ENCODE measurements at places on chromosomes 13 and 19. TPM values are rescaled to one million over a fixed set of nuclear protein-coding genes. Genes with fewer than 3 reads are reported as not detected.

- peaks cover 11% of the 10 kb centered on the region for H3K27me3 ChIP-seq
- H3K36me3 ChIP-seq: peaks cover 17% of the 10 kb centered on the region
- H3K4me3 ChIP-seq: peak overlapping the region; percentile 95
- peak; percentile 95 for DNase-seq
- H3K4me1 ChIP-seq: no peaks in the 10 kb centered on the region
These were observed 12.8 kb downstream of the LTBP4 start for GRCh38 chr19:40613690-40614621.

DNA sequence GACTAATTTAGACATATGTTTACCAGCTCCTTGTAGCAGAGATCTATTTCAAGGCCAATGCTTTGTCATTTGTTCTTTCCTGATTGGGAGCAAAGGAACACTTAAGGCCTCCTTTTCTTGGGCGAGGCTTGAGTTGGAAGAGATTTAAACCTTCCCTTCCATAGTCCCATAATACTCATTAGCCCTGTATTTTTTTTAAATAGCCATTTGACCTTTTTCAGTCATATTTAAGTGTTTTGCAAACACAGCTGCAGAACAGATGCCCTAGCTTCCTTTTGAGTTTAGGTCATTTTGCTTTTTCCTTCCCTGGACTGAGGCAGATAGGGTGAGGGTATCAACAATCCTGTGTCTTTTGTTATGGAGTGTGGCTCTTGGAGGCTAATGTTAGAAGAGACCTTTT is 198.3 kb downstream of the NBEA start:
- H3K27me3 ChIP-seq: no peaks in the 10 kb centered on the region
- DNase-seq: no peak
- H3K36me3 ChIP-seq: no peaks in the 10 kb centered on the region
- no peak overlapping the region for H3K4me3 ChIP-seq
- no peak overlapping the region for H3K27ac ChIP-seq

DNA sequence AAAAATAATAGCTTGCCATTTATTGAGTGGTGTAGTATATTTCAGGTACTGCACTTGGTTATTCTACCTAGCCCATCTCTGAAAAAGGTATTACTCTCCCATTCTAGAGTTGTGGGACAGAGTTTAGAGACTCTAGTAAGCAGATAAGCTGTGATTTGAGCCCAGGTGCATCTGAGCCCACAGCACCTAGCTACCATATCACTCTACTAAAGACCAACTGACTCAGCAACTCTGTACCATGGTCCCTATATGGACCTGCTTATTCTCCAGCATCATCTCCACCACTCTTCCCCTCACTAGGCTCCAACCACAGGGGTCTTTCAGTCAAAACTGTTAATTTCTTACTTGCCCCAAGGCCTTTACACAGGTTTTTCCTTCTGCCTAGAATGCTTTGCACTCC is 64.4 kb downstream of the UBL3 start:
- no peak overlapping the region for H3K4me3 ChIP-seq
- H3K27ac ChIP-seq: no peak overlapping the region
- no peaks in the 10 kb centered on the region for H3K36me3 ChIP-seq
- H3K27me3 ChIP-seq: no peaks in the 10 kb centered on the region
- no peaks in the 10 kb centered on the region for H3K4me1 ChIP-seq

- H3K4me3 ChIP-seq: no peak overlapping the region
- DNase-seq: no peak
- H3K27ac ChIP-seq: no peak overlapping the region
- peaks cover 7% of the 10 kb centered on the region for H3K27me3 ChIP-seq
These were observed 24.7 kb downstream of the KEAP1 start for GRCh38 chr19:10478476-10478875.

DNA sequence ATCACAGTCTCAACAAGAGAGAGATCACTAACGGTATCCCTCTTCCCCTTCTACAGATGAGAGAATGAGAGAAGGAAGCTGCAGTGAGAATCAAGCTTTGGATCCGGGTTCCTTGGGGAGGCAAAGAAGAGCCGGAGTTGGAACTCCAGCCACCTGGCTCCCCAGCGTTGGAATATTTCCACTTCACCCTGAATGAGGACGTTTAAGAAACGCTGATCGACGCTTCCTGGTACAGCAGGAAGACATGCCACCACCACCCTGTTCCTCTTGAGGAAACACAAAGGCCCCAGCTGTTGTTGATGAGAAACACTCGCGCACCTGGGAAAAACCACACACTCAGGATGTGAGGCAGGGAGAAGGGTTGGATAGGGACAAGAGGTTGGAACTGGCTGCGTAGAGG is 11.3 kb upstream of the CACNG8 start:
- no peak for DNase-seq
- H3K27ac ChIP-seq: no peak overlapping the region
- H3K27me3 ChIP-seq: peaks cover 5% of the 10 kb centered on the region
- no peaks in the 10 kb centered on the region for H3K4me1 ChIP-seq
- H3K4me3 ChIP-seq: no peak overlapping the region

The TMEM143 gene
- 13.9 TPM for total RNA-seq

DNA sequence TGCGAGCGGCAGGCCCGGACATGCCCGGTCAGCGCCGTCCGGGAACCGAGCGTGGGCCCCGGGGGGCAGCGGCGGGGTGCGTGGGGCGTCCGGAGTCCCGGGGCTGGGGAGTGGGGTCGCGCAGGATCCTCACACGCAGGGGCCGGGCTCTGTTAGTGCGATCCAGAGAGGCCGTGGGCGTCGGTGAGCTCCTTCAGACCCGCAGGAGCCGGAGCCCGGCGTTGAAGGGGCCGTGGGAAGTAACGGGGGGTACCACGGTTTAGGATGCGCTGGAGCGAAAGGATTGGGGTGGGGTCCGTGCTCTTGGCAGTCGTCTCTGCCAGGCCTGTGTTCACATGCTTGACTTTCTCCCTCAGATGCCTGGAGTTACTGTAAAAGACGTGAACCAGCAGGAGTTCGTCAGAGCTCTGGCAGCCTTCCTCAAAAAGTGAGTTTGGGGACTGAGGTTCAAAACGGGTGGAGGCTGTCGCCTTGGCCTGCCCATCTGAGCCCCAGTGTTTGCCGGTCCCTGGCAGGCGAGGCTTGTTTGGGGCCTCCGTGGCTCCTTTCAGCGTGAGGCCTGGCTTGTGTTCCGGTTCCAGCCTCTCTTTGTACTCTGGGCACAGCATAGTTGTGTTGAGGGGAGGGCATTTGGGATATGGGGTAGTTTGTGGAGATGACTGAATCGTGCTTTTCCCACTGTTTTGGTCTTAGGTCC is 512 bp downstream of the RPS19 start:
- H3K27me3 ChIP-seq: no peaks in the 10 kb centered on the region
- peak overlapping the region; percentile 98 for H3K4me3 ChIP-seq
- H3K4me1 ChIP-seq: peaks cover 28% of the 10 kb centered on the region
- H3K27ac ChIP-seq: peak overlapping the region; percentile 85

All from endodermal cell (in vitro differentiated cells).